ENCODE measurements at places on chromosomes 13 and 19.
A peak's percentile ranks its signal among the peaks of the same experiment; 100 is the strongest.

DNA sequence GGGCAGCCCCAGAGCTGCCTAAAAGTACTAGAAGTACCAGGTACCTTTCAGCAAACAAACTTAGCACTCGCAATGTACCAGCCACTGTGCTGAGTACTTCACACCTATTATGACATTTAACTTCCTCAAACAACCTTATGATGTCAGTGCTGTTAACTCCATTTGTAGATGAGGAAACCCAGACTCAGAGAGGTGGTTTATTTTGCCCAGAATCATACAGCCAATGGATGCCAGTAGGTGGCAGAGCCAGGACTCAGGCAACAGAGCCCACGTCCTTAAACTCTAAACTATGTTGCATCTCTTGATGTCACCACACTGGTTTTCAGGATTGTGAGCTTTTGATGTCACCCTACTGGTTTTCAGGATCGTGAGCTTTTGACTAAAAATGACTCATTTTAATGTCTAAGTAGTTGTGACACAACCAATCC, 78.9 kb downstream of the FLT1 start:
- peak; percentile 5 for DNase-seq

DNA sequence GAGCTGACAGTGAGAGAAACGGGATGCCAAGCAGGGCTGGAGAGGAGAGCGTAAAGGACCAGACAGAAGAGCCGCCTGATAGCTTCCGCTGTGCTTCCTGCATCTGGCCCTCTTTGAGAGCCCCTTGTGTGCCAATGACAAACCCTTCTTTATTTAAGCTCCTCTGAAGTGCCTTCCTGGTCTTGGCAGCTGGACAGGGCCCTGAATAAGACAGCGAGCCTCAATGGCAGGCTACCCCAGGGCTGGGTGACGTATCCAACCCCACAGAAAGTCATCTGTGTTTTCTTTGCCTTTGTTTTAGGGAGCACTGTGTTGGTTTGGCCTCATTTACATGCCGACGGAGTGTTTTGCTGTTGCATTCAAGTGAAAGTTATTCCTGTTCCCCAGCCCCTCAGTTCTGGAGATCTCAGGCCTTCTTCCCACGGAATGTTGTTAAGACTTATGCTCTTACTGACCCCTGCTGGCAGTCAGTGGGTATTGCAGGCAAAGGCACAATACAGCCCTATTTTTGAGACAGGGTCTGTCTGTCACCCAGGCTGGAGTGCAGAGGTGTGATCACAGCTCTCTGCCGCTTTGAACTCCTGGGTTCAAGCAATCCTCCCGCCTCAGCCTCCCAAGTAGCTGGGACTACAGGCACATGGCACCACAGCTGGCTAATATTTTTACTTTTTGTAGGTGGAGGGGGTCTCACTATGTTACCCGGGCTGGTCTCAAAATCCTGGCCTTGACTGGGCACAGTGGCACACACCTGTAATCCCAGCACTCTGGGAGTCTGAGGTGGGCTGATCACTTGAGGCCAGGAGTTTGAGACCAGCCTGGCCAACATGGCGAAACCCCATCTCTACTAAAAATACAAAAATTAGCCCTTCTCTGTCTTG, 16.8 kb downstream of the CCL25 start:
- DNase-seq = no peak

DNA sequence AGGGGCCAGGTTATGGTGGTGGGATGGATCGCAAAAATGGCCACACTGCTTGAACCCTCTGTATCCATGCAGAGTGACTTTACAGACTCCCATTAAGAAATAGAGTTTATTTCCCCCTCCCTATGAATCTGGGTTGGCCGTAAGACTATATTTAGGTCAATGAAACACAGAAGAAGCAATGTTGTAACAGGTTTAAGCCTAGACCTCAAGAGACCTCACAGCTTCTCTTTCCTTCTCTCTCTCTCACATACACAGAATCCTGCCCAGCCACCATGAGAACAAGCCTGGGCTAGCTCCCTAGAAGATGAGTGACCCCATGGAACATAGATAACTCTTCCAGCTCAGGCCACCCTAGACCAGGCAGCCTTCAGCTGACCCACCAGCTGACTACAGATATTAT, 21.0 kb upstream of the FBL start:
- DNase-seq = no peak

DNA sequence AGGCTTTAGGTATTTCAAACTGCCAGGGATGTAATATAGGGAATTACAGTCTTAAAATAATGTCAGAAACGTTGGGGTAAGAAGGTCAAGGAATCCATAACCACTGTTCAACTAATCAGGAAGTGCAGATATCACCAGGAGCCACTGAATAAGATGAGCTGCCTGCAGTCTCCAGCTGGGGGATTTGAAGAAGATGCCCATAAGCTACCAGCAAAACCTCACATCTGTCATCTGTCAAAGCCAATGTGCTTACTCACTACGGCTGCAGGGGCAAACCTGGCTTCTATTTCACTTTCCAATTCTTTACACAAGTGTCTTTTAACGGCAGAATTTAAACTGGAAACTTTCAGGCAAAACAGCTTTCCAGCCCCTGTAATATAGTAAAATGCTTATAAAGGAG, 1410.1 kb upstream of the ATXN8OS start:
- DNase-seq = peak; percentile 5

DNA sequence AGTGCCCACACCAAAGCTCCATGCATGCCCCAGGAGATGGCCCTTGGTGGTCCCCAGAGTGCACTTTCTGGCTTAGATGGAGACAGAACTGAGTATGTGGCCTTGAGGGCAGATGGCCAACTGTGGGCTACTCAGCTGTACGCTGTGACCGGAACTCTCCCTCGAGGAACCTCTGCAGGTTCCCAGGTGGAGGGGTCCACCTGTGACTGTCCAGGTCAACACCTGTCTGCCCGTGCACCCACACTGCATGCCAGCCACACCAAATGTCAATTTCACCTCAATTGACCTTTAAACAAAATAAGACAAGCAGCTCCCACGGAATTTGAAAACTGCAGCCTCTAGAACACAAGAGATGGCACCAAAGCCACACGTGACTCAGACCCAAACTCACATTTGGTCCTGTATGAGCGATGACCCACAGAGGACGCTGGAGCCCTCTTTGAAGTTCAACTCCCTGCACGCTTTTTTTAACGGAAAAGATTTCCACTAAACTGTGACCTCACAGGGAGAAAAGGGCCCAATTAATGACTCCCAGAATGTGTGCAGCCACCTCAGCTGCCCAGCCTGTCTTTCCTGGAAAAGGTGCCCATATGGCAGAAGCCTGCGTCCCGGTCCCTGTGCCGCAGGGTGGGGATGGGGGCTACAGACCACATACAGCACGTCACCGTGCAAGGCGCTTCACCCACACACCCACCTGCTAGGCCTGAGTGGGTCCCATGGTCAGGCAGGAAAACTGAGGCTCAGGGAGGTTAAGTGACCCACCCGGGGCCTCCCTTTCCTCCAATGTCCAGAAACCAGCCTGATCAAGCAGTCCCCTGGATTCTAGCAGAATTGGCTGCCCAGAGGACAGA, 47.7 kb downstream of the KLF2 start:
- no peak for DNase-seq

DNA sequence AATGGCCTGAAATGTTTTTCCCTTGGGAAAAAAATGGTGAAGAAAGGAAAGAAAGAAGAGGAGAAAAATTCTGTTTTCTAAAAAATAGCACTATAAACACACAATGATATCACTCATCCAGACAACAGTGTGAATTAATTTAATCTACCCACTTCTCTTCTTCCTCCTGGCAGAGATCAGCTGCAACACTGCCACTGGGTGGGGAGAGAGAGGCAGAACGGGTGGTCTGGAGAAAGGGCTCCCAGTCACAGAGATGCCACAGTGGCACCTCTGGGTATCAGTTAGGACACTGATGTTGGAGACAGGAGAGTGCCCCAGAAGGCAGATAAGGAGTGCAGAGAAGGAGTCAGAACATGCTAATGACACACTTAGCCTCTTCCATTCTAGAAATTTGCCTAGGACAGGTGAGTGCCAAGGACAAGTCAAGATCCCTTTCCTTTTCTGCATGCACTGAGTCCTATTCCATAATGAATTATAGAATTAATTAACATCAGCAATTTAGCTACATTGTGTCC, 168.6 kb downstream of the SUCLA2 start:
- no peak for DNase-seq

- peak; percentile 76 for DNase-seq
These were observed 357.7 kb downstream of the LMO7 start for GRCh38 chr13:75993823-75994222.

DNA sequence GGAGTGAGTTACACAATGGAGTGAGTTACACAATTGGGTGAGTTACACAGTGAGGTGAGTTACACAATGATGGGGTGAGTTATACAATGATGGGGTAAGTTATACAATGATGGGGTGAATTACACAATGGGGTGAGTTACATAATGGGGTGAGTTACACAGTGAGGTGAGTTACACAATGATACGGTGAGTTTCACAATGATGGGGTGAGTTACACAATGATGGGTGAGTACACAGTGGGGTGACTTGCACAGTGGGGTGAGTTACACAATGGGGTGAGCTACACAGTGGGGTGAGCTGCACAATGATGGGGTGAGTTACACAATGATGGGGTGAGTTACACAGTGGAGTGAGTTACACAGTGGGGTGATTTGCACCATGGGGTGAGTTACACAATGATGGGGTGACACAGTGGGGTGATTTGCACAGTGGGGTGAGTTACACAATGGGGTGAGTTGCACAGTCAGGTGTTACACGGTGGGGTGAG, 52.5 kb upstream of the GAS6 start:
- DNase-seq = peak; percentile 84

GRCh38 chr13:76921516-76921915, 26.8 kb upstream of the ACOD1 start:
- no peak for DNase-seq
